NCI-H524 treated with DMSO at 0.1 percent for 48 hours (cell line): ENCODE measurements at places on chromosomes 6 and 20.

GRCh38 chr20:50194422-50194830, 3.8 kb downstream of the CEBPB start:
- no peak for DNase-seq

DNA sequence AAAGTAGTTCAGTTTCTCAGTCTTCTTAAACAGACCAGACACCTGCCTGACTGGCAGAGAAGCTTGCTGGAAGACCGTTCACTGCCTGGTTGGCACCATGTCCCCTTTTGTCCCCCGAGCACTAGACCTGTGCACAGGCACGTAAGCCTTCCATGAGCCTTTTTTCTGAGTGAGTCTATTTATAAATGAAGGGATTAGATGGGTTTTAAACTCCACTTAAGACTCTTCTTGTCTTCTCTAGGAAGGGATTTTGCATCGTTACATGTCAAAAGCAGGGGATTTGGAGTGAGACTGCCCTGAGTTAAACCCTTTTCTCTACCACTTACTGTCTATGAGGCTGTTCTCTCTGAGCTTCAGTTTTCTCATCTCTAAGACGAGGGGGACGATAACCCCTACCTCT, 37.6 kb downstream of the STK35 start:
- no peak for DNase-seq

DNA sequence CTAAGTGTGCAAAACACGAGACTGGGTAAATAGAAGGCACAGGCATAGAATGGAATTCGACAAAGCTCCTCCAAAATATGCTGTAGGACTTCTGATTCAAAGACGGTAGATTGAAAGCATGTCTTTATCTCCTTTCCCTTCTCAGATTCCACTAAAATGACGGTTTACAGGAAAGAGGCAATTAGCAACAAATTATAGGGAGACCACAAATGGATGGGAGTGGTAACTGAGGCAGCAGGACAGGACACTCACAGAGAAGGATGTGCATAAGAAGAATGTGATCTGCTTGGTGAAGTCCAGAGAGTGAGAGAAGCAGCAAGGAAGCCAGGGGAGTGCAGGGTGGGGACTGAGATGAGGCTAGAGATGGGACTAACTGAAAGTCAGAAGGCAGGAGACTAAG, 113.4 kb upstream of the MRPS10 start:
- DNase-seq: no peak

DNA sequence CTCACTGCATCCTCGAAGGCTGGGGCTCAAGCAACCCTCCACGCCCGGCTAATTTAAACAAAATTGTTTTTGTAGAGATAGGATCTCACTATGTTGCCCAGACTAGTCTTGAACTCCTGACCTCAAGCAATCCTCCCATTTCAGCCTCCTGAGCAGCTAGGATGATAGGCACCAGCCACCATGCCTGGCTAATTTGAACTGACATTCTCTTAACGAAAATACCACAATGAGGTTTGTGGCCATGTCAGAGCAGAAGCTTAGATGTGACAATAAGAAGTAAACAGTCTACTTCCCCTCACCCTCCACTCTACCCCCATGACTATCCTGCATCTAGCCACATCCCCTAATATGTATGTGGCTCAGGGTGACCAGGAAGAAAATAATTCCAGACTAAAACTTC, 74.8 kb upstream of the PLCB4 start:
- DNase-seq: no peak

- no peak for DNase-seq
Observed at GRCh38 chr6:40997234-40997957, 41.6 kb downstream of the UNC5CL start.

GRCh38 chr6:86856937-86857563, 80.3 kb upstream of the HTR1E start:
- no peak for DNase-seq

GRCh38 chr6:125129354-125129753, 24.2 kb upstream of the TPD52L1 start:
- DNase-seq: no peak

- peak; percentile 89 for DNase-seq
Observed at GRCh38 chr6:17962436-17963031, 24.9 kb downstream of the KIF13A start.

DNA sequence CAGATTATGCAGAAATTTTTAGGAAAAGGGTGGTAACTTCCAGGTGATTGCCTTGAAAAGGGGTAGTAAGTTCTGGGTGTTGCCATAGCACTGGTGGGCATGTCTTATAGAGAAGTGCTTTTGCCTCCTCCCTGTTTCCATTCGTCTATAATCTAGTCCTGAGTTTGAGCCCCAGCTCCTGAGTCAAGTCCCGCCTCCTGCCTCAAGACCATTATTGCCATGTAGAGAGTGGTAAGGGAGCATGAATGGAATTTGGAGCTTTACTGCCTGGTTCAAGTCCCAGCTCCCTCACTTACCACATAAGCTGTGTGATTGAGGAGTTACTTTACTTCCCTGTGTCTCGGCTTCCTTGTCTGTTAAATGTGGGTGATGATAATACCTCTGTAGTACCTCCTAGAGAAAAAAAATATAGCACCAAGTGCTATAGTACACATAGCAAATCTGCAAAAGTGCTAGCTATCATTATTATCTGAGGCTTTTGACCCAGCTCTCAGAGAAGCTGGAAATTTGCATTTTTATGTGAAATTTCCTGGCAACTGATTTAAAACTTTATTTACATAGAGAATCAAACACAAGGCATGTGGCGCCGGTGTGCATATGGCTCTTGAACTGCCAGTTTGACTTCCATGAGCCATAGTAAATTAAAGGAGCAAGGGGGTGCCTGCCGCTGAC, 36.0 kb downstream of the TGM6 start:
- no peak for DNase-seq

GRCh38 chr20:34536798-34537394, 20.7 kb downstream of the DYNLRB1 start:
- peak; percentile 34 for DNase-seq

DNA sequence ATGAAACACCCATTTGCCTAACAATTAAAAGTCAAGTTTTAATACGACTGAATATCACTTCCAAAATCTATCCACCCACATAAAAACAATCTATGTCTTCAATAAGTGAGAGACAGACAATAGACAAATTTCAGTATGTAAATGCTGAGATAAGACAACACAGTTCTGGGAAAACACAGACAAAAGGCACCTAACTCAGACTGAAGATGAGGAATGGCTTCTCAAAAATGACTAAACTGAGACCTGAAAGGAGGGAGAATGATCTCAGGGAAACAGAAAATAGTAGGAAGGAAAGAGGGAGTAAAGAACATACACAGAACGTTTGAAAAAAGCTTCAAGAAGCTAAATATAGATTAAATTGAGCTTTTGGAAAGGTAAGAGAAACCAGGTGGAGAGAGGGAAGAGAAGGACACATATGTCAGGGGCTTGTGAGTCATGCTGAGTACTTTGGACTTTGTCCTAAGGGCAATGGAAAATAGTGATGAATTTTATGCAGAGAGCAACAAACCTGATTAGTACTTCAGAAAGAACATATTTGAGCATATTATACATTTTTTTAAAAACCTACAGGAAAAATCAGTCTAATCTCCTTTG, 16.1 kb downstream of the LMBRD1 start:
- no peak for DNase-seq

- no peak for DNase-seq
Observed at GRCh38 chr6:36428911-36429310, 13.7 kb downstream of the PXT1 start.

GRCh38 chr6:147467886-147468285, 40.6 kb upstream of the SAMD5 start:
- DNase-seq: no peak

GRCh38 chr6:38020593-38020992, 201.1 kb downstream of the ZFAND3 start:
- peak; percentile 14 for DNase-seq

DNA sequence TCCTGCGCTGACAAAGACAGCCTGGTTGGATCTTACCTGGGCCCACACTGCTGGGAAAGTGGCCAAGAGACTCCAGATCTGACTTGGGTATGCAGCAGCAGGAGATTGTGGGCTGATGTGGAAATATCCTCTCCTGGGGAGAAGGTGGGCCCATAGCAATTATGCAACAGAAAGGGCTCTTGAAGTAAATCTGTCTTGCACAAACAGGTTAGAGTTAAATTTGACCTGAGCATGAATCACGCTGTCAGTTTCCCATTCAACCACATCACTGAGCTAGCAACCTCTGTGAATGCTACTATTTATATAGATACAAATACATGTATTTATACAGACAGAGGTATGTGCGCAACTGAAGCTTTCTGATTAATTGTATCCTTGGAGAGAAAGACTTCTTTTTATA, 28.3 kb upstream of the PDYN start:
- DNase-seq: no peak

DNA sequence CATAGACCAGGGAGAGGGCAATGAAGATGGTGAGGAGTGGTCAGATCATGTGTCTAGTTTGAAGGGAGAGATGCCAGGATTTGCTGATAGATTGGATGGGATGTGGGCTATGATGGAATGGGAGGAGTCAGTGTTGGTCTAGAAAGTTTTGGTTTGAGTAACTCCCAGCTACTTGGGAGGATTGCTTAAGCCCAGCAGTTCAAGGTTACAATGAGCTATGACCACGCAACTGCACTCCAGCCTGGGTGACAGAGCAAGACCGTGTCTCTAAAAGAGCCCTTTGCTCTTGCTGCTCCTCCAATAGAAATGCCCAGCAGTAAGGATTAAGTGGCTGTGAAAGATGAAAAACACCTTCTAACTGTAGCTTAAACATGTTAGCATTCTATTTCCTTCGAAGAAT, 18.2 kb upstream of the LAMP5 start:
- no peak for DNase-seq

- no peak for DNase-seq
Observed at GRCh38 chr20:13302647-13303450, 81.8 kb downstream of the ISM1 start.

DNA sequence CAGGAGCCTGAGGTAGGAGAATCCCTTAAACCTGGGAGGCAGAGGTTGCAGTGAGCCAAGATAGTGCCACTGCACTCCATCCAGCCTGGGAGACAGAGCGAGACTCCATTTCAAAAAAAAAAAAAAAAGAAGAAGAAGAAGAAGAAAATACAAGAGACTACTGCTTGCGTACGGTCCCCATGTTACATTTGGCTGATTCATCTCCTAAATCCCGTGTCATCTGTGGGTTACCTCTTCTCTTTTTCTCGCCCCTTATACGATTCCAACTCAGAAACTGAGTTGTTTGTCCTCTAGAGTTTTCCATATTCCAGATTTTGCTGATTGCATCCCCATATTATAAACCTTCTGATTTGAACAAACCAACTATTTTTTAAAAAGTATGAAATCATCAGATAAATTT, 62.4 kb upstream of the NELFCD start:
- no peak for DNase-seq

GRCh38 chr6:41464481-41464880, 81.7 kb upstream of the FOXP4 start:
- no peak for DNase-seq

DNA sequence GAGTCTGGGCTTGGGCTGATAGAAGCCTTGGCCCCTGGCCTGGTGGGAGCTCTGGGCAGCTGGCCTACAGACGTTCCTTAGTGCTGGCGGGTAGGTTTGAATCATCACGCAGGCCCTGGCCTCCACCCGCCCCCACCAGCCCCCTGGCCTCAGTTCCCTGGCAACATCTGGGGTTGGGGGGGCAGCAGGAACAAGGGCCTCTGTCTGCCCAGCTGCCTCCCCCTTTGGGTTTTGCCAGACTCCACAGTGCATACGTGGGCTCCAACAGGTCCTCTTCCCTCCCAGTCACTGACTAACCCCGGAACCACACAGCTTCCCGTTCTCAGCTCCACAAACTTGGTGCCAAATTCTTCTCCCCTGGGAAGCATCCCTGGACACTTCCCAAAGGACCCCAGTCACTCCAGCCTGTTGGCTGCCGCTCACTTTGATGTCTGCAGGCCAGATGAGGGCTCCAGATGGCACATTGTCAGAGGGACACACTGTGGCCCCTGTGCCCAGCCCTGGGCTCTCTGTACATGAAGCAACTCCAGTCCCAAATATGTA, 957 bp upstream of the VEGFA start:
- no peak for DNase-seq

GRCh38 chr6:137588472-137588871, 94.3 kb upstream of the OLIG3 start:
- no peak for DNase-seq

GRCh38 chr6:101445527-101445926, 52.0 kb downstream of the GRIK2 start:
- no peak for DNase-seq

DNA sequence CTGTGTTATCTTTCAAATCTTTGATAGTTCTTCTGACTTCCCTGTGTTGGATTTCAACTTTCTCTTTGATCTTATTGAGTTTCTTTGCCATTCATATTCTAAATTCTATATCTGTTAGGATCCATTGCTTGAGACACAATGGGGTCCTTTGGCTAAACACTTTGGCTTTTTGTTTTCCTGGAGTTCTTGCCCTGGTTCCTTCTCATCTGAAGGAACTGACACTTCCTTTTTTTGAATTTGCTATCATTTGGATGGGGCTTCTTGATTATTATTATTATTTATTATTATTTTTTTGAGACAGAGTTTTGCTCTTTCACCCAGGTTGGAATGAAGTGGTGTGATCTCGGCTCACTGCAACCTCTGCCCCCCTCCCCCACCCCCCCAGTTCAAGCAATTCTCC, 30.1 kb upstream of the EIF2S2 start:
- DNase-seq: no peak

DNA sequence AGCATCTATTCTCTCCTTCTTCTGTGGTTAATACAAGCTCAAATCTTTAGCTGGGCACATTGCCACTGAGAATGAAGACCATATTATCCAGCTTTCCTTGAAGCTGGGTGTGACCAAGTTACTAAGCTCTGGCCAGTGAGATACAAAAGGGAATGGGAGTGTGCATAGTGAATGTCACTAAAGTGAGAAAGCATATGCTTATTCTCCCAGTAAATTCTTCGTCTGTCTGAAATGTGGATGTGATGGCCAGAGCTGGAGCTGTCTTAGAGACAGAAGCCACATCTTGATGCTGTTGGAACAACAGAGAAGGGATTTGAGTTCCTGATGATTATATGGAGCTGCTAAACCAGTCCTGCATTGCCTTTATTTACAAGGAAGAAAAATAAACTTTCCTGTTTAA, 60.1 kb downstream of the SESN1 start:
- no peak for DNase-seq

DNA sequence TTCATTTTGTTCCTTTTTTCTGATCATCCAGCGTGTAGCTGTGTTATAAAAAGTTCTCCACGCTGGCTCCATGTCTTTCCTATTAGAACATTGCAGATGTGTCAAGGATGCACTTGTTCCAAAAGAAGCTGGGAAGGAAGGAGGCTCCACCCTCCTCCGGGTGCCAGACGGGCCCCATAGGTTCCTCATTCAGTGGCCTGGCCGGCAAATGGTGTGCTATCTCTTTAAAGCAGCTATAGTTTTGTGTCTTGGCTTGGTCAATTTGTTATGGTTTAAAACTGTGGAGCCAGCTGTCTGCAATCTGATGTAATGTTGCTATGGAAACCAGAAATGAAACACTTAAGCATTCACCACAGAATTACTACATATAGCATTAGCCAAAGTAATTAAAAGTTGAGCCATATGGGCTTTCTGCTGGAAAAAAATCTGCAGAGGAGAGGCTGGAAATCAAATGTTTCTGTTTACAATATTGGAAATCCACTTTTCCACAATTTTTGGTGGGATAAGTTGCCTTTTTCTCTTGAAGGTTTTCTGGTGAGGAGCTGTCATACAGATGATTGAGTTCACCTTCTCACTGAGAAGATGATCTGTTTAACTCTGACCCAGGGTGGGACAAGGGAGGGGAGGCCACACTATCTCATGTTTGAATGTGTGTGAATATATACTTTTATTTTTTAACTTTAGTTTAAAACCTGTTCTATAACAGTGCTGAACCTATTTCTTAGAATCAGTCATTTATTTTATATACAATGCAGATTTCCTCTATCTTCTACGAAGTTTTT, 167.4 kb downstream of the SASH1 start:
- peak; percentile 95 for DNase-seq

GRCh38 chr6:47206626-47207025, 103.1 kb downstream of the TNFRSF21 start:
- no peak for DNase-seq
